ENCODE measurements at places on chromosomes 2 and 18. TPM values are rescaled to one million over a fixed set of nuclear protein-coding genes. Genes with fewer than 3 reads are reported as not detected.

DNA sequence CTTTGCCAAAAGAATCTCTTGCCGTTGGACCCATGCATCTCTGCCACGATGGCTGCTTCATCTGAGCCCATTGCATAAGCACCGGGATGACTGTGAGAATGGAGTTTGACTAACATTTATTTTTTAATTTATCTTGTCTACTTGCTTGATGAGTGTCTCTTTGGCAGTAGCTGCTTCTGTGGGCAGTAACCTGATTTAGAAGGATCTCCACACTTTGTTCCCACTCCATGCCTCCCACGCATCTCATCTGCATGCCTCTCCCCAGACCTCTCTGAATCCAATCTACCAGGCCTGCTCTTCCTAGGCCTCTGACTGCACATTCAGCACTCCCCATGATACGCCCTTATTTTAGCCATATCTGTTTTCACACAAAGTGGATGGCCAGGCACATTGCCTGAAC is 23.7 kb upstream of the TMX3 start:
- no peaks in the 10 kb centered on the region for H3K36me3 ChIP-seq
- DNase-seq: peak; percentile 22
- no peak overlapping the region for H3K27ac ChIP-seq
- no peaks in the 10 kb centered on the region for H3K27me3 ChIP-seq

DNA sequence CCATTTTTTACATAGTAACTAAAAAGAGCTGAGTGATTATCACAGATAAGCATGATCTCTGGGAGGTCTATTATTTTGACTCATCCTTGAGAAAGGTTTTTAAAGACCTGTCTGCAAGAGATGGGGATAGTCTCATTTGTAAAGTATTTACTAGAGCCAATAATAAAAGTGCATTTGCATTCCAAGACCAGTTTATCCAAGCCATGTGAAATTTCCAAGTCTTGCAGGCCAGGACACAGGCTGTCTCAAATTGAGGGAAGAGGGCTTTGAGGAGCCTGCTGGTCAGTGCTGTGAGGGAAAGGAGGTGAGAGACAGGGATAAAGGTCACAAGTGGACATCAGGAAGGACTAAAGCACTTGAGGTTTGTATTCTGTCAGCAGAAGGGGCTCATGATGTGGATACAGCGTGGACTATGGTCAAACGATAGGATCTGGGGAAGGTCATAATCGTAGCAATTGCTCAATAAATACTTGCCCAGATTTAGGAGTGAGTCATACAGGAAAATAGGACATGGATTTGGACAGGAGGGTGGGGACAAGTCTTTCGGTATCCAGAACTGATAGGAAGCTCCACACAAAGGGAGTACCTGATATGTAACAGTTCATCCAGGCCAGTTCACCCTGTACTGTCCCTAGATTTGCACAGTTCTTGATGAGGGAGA is 6.6 kb upstream of the CDH2 start:
- H3K27ac ChIP-seq: no peak overlapping the region
- H3K4me1 ChIP-seq: no peaks in the 10 kb centered on the region
- H3K27me3 ChIP-seq: no peaks in the 10 kb centered on the region
- no peaks in the 10 kb centered on the region for H3K36me3 ChIP-seq

- H3K36me3 ChIP-seq: no peaks in the 10 kb centered on the region
- no peak overlapping the region for H3K27ac ChIP-seq
- no peak overlapping the region for H3K4me3 ChIP-seq
Observed at GRCh38 chr2:118856978-118857676, 9.7 kb upstream of the EN1 start.

DNA sequence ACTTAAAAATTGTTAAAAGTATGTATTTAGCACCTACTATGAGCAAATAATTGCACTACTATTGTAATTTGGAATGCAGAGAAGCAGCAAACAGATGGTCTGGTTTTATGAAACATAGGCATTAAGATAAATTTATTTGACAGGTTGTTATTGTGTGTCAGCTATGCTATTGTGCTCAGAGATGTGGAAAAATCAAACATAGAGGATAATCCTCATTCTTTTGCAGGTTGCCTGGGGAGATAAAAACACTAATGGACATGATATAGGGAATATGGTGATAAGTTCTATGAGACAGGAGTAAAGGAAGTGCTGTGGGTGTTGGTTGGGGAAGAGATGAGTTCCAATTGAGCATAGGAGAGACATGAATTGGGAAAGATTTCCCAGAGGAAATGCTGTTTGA is 71.3 kb downstream of the PPP1R1C start:
- no peak overlapping the region for H3K4me3 ChIP-seq
- H3K27me3 ChIP-seq: no peaks in the 10 kb centered on the region
- H3K4me1 ChIP-seq: no peaks in the 10 kb centered on the region
- no peak for DNase-seq
- no peaks in the 10 kb centered on the region for H3K36me3 ChIP-seq

Gene MPPE1
- 71.8 TPM for total RNA-seq

Gene CAPN13
- 9.2 TPM for total RNA-seq

Gene MAPK4
- 9.0 TPM for total RNA-seq

Gene LRRC30
- not detected for total RNA-seq

All from kidney (tissue), 22 donors.